ENCODE measurements at places on chromosomes 5 and 9. TPM values are rescaled to one million over a fixed set of nuclear protein-coding genes. Genes with fewer than 3 reads are reported as not detected.

GRCh38 chr9:15972760-15973159 lies 419.9 kb downstream of the CCDC171 start:
- ATAC-seq: no peak

DNA sequence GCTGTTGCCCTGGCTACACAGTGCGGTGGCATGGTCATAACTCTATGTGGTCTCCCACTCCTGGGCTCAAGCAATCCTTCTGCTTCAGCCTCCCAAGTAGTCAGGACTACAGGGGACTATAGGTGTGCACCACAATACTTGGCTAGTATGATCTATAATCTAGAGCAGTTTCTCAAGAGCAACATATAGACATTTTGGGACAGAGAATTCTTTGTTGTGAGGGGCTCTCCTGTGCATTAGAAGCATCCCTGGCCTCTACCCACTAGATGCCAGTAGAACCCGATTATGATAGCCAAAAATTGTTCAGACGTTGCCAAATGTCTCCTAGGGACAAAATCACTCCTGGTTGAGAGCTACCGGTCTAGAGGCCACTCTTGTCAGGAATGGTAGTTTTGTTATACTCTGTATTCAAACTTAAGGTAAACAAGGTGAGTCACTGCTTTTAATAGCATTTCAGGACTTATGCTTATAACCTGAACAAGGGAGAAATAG lies 7.2 kb downstream of the ANKHD1 start:
- no peak for ATAC-seq

DNA sequence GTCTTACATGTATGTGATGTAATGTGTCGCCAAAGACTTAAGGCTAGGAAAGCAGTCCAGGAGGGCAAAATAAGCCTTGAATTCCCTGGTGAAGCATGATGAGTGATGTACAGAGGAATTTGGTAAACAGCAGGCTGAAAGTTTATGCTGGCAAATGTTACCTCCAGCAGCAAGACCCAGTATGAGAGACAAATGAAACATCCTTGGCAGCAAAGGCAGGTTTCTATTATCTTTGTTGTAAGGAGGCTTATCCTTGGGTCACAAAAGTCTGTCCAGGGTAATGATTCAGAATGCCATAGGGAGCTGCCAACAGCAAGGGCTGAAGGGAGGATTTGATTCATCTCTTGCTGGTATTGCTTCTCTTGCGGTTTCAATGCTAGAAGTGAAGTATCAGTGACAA lies 75.9 kb upstream of the HTR4 start:
- ATAC-seq: peak; percentile 9

DNA sequence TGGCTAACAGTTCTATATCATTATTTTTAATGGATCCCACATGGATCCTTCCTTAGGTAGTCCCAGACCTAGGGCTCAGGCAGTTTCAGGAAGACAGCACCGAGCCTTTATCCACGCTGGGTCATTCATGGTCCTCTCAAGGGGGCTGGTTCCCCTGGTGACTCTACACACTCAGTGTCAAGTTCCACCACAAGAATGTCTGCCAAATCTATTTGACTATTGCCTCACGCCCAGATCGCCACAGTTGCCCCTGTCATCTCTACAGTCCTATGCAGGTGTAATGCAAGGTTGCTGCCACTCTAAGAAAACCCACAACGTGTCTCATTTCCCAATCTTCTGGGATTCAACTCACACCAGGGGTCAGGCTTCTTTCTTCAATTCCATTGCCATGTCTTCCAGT lies 8.0 kb upstream of the ZNF366 start:
- no peak for ATAC-seq

DNA sequence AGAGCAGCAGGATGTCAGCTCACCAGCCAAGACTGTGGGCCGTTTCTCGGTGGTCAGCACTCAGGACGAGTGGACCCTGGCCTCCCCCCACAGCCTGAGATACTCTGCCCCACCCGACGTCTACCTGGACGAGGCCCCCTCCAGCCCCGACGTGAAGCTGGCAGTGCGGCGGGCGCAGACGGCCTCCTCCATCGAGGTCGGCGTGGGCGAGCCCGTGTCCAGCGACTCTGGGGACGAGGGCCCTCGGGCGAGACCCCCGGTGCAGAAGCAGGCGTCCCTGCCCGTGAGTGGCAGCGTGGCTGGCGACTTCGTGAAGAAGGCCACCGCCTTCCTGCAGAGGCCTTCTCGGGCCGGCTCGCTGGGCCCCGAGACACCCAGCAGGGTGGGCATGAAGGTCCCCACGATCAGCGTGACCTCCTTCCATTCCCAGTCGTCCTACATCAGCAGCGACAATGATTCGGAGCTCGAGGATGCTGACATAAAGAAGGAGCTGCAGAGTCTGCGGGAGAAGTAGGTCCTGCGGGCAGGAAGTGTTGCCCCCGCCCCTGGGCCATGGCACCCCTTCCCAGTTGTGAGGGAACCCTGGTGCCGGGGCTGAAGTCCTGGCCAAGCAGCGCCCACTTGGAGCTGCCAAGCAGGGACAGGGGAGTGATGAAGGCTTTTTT lies 108.9 kb downstream of the WNK2 start:
- no peak for ATAC-seq

Gene C9
- not detected for total RNA-seq

Gene STPG3
- not detected for total RNA-seq
